ENCODE measurements at places on chromosomes 4 and X.

GRCh38 chrX:20427173-20427770 is 160.6 kb upstream of the RPS6KA3 start:
- no peak for DNase-seq

DNA sequence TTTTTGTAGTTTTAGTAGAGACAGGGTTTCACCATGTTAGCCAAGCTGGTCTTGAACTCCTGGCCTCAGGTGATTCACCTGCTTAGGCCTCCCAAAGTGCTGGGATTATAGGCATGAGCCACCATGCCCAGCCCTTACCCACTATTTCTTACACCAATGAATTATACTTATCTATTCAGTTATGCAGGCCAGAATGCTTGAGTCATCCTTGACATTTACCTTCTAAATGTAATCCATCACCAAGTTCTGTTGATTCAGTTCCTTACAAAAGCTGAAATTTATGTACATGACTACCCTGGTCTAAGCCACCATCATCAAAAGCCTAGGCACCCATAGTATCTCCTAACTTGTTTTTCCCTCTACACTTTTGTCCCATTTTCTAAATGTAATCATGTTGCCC is 585.7 kb downstream of the IL15 start:
- DNase-seq = no peak

- no peak for DNase-seq
Measured at GRCh38 chr4:152666946-152667345, 12.9 kb downstream of the TMEM154 start.

DNA sequence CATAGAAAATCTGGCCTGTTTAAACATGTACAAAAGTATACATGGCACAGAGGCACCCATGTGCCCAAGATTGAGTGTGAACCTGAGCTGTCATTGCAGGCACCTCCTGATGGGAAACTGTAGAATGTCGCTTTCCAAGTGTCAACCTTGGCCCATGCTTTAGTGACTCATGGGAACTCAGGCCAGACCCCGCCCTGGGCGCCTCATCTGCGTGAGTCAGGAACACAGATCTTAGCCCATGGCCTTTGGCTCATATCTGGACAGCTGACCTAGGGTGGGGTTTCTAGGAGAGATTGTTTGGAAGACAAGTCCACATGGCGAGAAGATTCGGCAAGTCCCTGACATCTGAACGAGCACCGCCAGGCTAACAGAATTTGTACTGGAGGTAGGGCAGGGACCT is 50.0 kb downstream of the CYTL1 start:
- DNase-seq = no peak

DNA sequence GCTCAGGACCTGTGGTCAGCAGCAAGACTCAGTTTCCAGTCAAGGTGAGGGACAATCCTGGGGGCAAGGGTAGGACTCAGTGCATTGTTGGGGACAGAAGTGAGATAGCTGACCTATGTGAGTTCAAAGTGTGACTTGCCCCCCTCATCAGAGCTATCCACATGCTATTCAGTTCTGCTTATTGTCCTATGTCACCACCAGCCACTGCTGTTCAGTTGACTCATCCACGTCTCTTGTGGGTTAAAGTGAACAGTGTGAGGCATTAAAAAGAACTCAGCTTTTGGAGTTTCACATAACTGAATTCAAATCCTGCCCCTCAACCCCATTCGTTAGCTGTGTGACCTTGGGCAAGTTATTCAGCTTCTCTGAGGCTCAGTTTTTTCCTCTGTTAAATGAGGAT is 4.4 kb upstream of the APLN start:
- DNase-seq = no peak

GRCh38 chr4:109051054-109051453 is 251.4 kb downstream of the COL25A1 start:
- DNase-seq = no peak

DNA sequence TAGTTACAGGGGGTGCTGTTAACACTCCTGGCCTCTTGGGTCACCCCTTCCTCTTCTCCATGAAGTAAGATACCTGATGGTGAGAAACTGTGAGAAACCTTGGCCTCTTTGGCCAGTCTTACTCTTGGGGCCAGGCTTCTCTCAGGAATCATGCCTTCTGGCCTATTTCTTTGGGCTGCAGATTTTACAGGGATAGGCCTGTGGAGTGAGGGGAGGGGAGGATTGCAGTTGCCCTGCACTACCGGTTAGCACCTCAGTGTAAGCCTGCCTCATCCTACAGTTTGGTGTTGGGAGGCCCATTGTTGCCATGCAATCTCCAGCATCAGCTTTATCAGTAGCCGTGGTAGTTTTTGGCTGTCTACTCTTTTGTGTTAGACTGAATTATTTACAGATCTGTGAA is 7.6 kb upstream of the PGRMC2 start:
- DNase-seq = no peak

GRCh38 chrX:25206778-25207177 is 191.0 kb upstream of the ARX start:
- no peak for DNase-seq

DNA sequence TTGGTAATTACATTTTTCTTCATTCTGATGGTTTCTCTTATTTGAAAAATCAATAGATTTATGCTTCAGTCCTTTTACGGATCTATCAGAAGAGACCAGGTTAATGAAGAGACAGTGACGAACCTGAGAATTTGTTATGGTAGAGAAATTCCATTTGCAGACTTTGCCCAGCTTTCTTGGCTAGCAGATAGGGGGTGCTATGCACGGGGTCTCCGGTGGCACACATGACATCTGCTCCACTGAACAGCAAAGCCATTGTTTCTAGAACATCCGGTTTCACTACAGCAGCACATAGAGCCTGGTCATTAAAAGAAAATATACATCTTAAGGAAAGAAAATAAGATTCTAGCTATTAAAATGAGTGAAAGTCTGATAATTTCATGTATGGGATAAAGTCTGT is 85.1 kb downstream of the ARAP2 start:
- DNase-seq = no peak

DNA sequence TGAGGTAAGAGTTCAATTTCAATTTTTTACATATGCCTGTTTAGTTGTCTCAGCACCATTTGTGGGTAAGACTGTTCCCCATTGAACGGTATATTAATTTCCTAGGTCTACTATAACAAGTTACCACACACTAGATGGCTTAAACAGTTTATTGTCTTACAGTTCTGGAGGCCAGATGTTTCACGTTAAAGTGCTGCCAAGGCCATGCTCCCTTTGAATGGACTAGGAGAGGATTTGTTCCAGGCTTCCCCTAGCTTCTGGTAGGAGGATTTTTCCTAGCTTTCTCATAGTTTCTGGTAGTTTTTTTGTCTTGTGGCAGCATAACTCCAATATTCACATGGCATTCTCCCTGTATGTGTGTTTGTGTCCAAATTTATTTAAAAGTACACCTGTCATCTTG is 149.3 kb upstream of the CYSLTR1 start:
- DNase-seq = no peak

All from CD4-positive, alpha-beta T cell treated with Interleukin-4 for 1 hour (primary cell).